ENCODE measurements at places on chromosomes 5 and 9. TPM values are rescaled to one million over a fixed set of nuclear protein-coding genes. Genes with fewer than 3 reads are reported as not detected.

Gene SVEP1
- total RNA-seq = 0.81 TPM

Gene SHOC1
- not detected for total RNA-seq

Gene SLC4A9
- not detected for total RNA-seq

Gene ELAVL2
- total RNA-seq = not detected

Gene MYMK
- not detected for total RNA-seq

Gene RMRP
- total RNA-seq = 26,070 TPM

Gene MACIR
- 10.5 TPM for total RNA-seq

Gene SARDH
- total RNA-seq = not detected

Gene TLX3
- not detected for total RNA-seq

Gene MUSK
- total RNA-seq = not detected

Gene CCDC183
- total RNA-seq = 0.54 TPM

Gene ABL1
- total RNA-seq = 130 TPM

Gene COL15A1
- total RNA-seq = 5.1 TPM

Gene GPR21
- not detected for total RNA-seq

Gene OR1Q1
- not detected for total RNA-seq

Gene NPR3
- total RNA-seq = not detected

Gene MELK
- 36.8 TPM for total RNA-seq

Gene NR5A1
- total RNA-seq = 0.40 TPM

Gene SH3PXD2B
- 0.66 TPM for total RNA-seq

Gene SPOCK1
- 0.35 TPM for total RNA-seq

Gene COL23A1
- 0.09 TPM for total RNA-seq

Gene GMCL2
- not detected for total RNA-seq

Gene FREM1
- total RNA-seq = 0.13 TPM

Gene FCHO2
- 12.4 TPM for total RNA-seq

Gene PARP8
- 0.31 TPM for total RNA-seq

Gene TAF11L5
- not detected for total RNA-seq

Gene NMUR2
- total RNA-seq = not detected

Gene CDC23
- total RNA-seq = 53.0 TPM

Gene PHF24
- total RNA-seq = not detected

Gene DENND1A
- total RNA-seq = 28.5 TPM

Gene IL9
- not detected for total RNA-seq

Gene LCN12
- total RNA-seq = not detected

Gene PCDH12
- 0.04 TPM for total RNA-seq

Gene ACTBL2
- total RNA-seq = not detected

Gene CCDC171
- total RNA-seq = 0.27 TPM

Gene LECT2
- total RNA-seq = not detected

Gene SH2D3C
- total RNA-seq = 0.89 TPM

Gene COQ4
- 107 TPM for total RNA-seq

Gene ENTPD2
- total RNA-seq = 0.85 TPM

Gene ACTL7A
- not detected for total RNA-seq

Gene SLC6A18
- not detected for total RNA-seq

Gene COX7C
- total RNA-seq = 822 TPM

Gene AK8
- not detected for total RNA-seq

All from K562 (cell line).